ENCODE measurements at places on chromosomes 12 and 14.

DNA sequence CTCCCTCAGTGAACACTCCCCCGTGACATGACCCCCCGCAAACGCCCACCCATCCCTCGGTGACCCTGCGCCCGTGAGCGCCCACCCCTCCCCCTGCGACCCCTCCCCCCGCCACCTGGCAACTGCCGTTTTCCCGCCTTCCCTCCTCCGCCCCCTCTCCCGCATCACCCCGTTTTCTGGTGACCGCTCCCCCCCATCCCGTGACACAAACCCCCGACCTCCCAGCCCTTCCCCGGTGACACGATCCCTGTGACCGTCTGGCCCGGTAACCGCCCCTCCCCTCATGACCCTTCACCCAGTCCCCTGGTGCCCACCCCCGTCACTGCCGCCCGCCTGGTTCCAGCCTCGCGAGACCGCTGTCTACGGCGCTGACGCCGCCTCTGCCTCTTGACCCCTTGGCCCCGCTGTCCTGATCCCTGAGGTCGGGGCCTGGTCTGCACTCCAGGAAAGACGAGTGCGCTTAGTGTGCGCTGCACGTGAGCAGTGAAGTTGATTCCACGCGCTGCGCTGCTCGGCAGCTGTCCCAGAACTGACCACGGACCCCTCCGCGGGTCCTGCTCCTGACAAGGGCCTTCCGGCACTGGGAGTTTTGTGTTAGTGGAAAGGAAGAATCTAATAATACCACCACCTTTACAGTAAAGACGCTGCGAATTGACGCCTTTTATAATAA, 59.4 kb downstream of the DDX51 start:
- peak; percentile 18 for DNase-seq

- DNase-seq = no peak
Measured at GRCh38 chr12:69701826-69702225, 2.7 kb upstream of the BEST3 start.

- no peak for DNase-seq
Measured at GRCh38 chr12:52757449-52758176, 19.5 kb downstream of the KRT76 start.

- no peak for DNase-seq
Measured at GRCh38 chr12:52903285-52903854, 1.5 kb downstream of the KRT8 start.

DNA sequence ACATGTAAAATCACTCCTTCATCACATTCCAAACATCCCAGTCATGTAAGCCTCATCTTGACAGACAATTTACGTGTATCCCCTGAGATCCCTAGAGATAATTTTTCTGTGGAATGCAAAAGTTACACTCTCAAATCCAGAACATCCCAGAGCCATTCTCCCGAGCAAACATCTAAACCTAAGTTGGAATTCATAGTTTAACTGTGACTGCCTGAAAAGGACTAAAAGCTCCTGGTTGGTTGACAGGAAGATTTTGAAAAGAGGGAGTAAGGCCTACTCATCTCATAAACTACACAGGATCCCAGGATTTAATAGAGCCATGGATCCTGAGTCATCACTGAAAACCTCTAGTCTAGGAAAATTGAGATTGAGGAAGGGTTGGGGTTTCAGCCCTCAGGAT, 123.6 kb downstream of the SCN8A start:
- no peak for DNase-seq

- DNase-seq = no peak
Measured at GRCh38 chr12:128606970-128607369, 216.8 kb downstream of the SLC15A4 start.

DNA sequence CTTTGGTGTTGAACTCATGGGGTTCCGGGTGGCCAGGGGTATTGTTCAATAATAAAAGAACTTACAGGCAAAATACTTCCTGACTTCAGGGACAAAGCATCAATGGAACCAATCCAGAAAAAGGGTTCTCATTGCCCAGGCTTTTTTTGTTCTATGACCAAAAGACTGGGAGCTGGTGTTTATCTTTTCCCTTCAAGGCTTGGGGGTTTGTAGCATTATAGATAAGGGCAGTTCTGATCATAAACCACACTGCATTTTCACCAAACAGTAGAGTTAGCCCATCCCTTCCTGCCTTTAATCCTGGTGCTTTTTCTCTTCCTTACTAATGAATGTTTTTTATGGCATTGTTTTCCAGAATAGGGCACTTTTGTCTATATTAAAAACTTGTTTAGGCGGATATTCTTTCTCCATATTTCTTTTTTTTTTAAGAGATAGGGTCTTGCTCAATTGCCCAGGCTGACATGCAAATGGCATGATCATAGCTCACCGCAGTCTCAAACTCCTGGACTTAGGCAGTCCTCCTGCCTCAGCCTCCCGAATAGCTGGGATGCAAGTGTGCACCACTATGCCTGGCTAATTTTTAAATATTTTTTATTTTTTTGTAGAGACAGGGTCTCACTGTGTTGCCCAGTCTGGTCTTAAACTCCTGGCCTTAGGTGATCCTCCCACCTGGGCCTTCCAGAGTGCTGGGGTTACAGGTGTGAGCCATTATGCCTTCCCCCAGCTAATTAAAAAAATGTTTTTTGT, 9.7 kb downstream of the FUT8 start:
- DNase-seq = no peak

GRCh38 chr14:81400202-81400678, at the start of gene STON2:
Gene STON2, minus strand, starts transcription at chr14:81400324. Its CDS starts 1,942 bp downstream, at chr14:81398382.
- DNase-seq = peak; percentile 61

DNA sequence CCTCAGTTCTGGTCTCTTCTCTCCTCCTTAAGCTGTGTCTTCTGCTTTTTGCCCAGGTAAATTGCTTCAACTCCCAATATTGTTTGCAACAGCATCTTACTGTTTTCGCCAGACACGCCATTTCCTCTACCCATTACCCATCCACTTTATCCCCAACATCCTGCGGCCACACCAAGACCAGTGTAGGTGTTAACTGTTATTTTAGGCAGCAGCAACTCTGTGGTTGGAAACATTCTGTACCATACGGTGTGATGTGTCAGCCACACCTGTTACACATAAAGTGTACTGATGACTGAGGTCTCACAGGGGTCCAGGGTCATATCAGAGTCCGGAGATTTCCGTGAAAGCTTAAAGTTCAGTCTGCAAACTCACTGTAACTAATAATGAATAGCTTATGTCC, 21.8 kb upstream of the KLRD1 start:
- no peak for DNase-seq

DNA sequence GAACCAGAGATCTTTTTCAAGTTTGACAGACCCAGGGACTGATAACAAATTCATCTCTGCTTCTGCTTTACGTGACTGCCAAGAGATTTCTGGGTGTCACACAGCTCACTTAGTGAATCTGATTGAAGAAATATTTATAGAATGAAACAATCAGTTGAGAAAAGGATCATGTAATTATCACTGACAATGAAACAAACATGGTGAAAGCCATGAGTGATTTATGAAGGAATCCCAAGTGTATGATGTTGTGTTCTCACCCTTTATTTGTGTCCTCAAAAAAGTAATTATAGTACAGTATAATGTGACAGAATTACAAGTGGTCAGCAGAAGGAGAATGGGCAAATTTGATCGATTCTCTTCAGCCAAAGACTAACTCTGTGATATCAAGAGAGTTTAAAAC, 177.3 kb downstream of the BMP4 start:
- DNase-seq = no peak
